ENCODE measurements at places on chromosomes 12 and 14.

DNA sequence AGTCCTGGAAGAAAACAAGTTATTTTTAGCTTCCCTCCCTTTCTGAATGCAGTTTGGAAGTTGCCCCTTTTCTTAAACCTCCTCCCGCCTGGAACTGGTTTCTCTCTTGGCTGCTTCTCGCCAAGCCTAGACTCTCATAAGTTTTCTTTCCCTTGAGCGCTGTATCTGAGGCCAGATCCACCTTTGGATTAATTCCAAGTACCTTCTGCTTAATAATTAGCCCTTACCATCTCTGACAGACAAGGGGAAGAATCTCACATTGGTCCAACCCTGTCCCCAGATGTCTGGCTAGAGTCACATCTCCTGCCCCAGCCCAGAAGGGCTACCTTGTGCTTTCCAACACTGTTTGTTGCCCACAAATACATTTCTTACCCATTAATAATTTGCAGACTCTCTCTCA lies 161.8 kb upstream of the RGS6 start:
- no peaks in the 10 kb centered on the region for H3K27me3 ChIP-seq
- H3K36me3 ChIP-seq = no peaks in the 10 kb centered on the region
- no peak for DNase-seq
- no peak overlapping the region for H3K27ac ChIP-seq
- peaks cover 2% of the 10 kb centered on the region for H3K4me1 ChIP-seq

DNA sequence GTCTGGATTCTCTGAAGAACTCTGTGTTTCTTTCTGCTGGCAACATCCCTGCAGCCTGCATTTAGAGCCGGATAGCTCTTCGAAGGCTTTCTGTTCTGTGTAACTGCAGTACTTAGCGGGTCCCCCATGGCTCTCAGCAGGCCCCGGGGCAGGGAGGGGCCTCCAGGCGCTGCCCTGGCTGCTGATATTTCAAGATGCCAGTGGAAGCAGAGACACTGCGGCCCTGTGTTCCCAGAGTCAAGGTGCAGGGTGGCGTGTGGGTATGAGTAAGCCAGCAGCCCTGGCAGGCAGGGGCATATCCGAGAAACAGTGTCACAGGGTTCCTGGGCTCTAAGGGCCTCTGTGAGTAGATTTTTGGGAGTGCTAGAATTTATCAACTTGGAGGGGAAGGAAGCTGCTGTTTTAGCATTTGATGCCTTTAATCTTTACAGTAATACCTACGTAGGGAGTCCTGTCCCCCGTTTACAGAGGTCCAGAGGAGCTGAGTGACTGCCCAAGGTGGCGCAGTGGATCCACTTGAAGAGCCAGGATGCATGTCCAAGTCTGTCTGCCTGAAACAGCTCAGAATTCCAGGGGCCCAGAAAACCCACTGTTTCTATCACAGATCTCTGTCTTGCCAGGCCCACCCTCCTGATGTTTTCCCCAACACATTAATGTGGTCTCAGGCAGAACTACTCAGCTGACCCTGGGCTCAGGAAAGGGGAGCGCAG lies 16.2 kb downstream of the ESRRB start:
- no peak overlapping the region for H3K27ac ChIP-seq
- no peak overlapping the region for H3K4me3 ChIP-seq
- H3K27me3 ChIP-seq = no peaks in the 10 kb centered on the region
- H3K36me3 ChIP-seq = no peaks in the 10 kb centered on the region
- DNase-seq = no peak

GRCh38 chr12:67501362-67501761 lies 147.2 kb upstream of the DYRK2 start:
- H3K27me3 ChIP-seq = no peaks in the 10 kb centered on the region
- no peak overlapping the region for H3K4me3 ChIP-seq
- no peak overlapping the region for H3K27ac ChIP-seq

DNA sequence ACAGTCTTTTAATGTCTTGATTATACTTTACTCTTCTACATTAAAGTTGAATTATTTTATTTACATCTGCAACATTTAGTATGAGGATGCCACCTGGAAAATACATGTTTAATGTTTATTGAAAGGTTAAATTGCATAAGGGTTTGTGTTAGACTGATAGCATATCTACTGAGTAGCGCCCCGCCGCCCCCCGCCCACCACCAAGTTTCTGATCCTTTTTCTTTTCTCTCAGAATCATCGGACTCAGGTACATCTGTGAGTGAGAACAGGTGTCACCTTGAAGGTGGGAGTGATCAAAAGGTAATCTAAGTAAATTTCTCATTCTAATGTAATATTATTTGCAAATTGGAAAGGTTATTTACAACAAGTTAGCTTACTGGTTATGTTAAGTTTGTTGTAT lies 16.2 kb downstream of the MDM2 start:
- no peaks in the 10 kb centered on the region for H3K4me1 ChIP-seq
- no peak overlapping the region for H3K27ac ChIP-seq
- no peak overlapping the region for H3K4me3 ChIP-seq
- peaks cover 7% of the 10 kb centered on the region for H3K36me3 ChIP-seq
- H3K27me3 ChIP-seq = no peaks in the 10 kb centered on the region

GRCh38 chr12:15289192-15289591 lies 33.1 kb upstream of the PTPRO start:
- no peaks in the 10 kb centered on the region for H3K4me1 ChIP-seq
- DNase-seq = no peak
- H3K4me3 ChIP-seq = no peak overlapping the region
- no peak overlapping the region for H3K27ac ChIP-seq

- no peak for DNase-seq
- no peaks in the 10 kb centered on the region for H3K4me1 ChIP-seq
- H3K4me3 ChIP-seq = no peak overlapping the region
- H3K36me3 ChIP-seq = no peaks in the 10 kb centered on the region
These were observed 283.2 kb downstream of the NUAK1 start for GRCh38 chr12:105855361-105856047.

Measured in mesendoderm (in vitro differentiated cells).